Activated T-cell treated with anti-CD3 and anti-CD28 coated beads for 4 hours (primary cell): ENCODE measurements at places on chromosomes 7 and 10.

DNA sequence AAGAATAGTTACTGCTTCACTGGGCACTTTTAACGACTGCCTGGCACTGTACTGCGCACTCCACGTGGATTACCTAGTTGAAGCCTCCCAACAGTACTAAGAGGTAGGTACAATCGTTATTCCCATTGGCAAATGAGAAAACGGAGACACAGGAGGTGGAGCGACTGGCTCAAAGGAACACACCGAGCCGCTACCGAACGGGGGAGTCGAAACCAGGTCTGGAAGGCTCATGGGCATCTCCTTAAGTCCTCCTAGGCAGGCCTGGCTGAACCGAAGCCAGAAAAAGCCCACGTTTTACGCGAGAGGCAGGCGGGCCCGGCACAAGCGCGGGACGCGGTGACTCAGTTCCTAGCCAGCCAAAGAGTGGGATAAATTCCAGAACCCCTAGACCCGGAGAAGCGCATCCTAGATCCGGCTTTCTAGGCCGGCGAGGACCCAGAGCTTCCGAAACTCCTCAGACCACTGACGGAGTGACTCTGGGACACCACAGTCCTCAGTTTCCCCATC lies 472 bp downstream of the PDAP1 start:
- peak; percentile 41 for DNase-seq

DNA sequence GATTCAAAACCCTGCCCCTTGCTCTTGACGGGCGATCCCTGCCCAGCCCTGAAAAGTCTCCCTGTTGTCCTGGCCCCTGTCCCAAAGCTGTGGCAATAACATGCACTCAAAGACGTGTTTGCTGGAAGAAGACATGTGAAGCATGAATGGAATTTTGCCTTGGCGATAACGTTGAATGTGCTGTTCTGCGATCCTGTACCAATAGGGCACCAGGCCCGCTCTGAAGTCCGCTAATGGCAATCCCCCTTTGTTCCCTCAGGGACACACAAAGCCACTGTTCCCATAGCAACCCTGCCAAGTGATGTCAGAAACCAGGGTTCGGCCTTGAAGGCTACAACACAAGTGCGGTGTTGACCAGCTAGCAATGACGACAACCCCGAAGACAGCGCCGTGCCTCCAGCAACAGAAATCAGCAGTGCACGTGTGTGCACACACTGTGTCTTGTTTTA lies 284.6 kb downstream of the KLF6 start:
- DNase-seq, result no peak

- no peak for DNase-seq
These were observed 2.7 kb upstream of the EN2 start for GRCh38 chr7:155455132-155455693.

DNA sequence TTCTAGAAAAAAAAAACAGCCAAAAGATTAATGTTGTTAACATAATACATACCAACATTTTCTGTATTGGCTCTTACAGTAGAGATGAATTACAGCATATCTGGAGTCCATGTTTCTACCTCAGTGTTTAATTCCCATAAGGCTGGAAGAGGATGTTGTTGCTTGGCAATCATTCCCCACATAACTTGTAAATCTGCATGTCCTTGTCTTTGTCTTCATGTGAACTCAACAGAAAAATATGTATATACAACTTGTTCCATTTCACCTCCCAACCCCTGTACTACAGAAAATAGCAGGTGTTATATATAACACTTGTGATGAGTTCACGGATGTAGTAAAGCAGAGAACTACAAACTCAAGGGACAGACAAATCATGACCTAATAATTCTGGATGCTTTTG lies 160.9 kb upstream of the SEMA3C start:
- no peak for DNase-seq

DNA sequence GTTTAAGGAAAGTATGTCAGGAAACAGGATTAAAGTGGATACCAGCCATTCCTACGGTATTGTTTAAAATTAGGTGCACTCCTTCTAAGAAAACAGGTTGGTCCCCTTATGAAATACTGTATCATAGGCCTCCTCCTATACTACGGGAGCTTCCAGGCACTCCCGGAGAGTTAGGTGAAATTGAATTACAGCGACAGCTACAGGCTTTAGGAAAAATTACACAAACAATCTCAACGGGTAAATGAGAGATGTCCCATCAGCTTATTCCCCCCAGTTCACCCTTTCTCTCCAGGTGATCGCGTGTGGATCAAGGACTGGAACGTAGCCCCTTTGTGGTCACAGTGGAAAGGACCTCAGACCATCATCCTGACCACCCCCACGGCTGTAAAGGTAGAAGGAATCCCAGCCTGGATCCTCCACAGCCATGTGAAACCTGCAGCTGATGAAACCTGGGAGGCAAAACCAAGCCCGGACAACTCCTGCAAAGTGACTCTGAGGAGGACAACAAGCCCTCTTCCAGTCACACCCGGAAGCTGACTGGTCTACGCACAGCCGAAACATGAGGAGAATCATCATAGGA lies 25.1 kb upstream of the GHITM start:
- no peak for DNase-seq
